Activated T-cell treated with anti-CD3 and anti-CD28 coated beads, Interleukin-2, amount 50 U/mL, for 72 hours (primary cell): ENCODE measurements at places on chromosomes 4 and X.

- DNase-seq: no peak
Measured at GRCh38 chrX:97931586-97931985, 1047.9 kb downstream of the RPA4 start.

DNA sequence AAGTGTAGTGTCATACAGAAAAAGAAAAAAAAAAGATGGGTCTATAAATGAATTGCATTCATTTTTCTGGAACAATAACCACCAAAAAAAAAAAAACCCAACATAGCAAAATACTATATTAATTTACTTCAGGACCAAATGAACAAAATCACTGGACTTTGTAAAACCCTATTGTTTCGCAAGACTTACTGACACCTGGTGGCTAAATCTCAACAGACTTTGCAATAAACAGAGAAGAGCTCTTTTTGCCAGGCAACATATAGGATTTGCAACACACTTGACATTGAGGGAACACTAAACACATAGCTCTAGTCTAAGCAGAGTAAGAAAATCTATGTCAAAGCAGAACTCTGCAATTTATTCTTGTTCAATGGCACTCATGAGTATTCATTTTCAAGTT is 990.2 kb downstream of the STPG2 start:
- no peak for DNase-seq

GRCh38 chr4:18850867-18851266 is 829.3 kb upstream of the LCORL start:
- DNase-seq: no peak

DNA sequence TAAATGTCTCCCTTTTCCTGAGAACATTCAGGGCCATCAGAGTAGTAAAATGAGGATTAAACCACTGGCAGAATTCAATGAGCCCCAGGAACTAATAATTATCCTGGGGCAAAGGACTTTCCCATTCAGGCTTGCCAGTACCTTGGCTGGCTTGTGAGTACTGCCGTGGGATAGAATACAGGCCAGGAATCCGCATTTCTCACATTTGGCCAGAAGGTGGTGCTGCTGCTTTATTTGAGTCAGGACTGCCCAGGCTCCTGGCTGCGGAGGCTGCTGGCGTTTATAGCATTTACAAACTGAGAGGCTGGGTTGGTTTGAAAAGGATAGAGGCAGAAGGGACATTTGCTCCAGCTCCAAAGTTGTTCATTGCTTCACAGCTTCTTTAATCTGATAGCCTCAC is 91.4 kb downstream of the RTL9 start:
- DNase-seq: peak; percentile 60
